ENCODE measurements at places on chromosomes 11 and 22. TPM values are rescaled to one million over a fixed set of nuclear protein-coding genes. Genes with fewer than 3 reads are reported as not detected.

DNA sequence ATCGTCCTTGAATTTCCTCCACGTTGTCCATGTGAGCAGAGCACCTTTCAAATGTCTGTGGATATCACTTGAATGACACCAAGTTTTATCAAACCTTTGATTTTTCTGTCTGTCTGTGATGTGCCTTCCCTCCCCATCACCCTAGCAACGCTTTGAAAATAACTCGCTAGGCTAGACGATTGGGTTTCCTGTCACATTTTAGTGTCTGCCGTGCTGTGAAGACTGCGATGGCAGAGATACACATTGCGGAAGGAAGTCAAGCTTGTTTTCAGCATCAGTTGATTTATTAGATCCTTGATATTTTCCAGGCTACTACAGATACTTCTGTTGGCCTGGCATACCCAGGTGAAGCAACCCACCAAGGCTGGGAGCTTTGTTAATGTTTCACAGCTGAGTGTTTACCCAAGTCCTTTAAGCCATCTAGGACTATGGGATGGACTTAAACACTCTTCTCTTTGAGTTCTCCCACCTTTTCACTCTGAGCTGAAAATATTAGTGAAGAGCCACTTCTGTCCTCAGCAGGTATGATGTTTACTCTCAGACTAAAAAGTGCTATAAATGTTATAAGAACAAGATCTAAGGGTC is 93.6 kb upstream of the CD44 start:
- H3K36me3 ChIP-seq = no peaks in the 10 kb centered on the region
- peak; percentile 96 for DNase-seq
- peak overlapping the region; percentile 89 for H3K27ac ChIP-seq
- peak overlapping the region; percentile 29 for H3K4me3 ChIP-seq
- peaks cover 83% of the 10 kb centered on the region for H3K4me1 ChIP-seq

DNA sequence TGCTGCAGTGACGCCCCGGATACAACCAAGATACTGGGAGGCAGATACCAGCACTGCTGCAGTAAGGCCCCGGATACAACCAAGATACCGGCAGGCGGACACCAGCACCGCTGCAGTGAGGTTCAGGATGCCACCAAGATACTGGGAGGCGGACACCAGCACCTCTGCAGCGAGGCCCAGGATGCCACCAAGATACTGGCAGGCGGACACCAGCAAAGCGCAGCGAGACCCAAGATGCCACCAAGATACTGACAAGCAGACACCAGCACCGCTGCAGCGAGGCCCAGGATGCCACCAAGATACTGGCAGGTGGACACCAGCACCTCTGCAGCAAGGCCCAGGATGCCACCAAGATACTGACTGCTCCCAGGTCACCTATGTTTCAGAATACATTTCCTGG is 225.2 kb downstream of the BRD1 start:
- DNase-seq = no peak
- H3K4me1 ChIP-seq = peaks cover 5% of the 10 kb centered on the region
- H3K27ac ChIP-seq = no peak overlapping the region
- peaks cover 20% of the 10 kb centered on the region for H3K36me3 ChIP-seq

GRCh38 chr11:61679893-61680621 is at the start of gene DAGLA:
TSS of gene DAGLA (plus strand) at chr11:61680391. CDS start at chr11:61720156, 39,765 bp downstream.
- no peaks in the 10 kb centered on the region for H3K27me3 ChIP-seq
- DNase-seq = peak; percentile 65
- no peak within 1 kb of the TSS for H3K4me3 ChIP-seq
- H3K27ac ChIP-seq = no peak within 1 kb of the TSS

DNA sequence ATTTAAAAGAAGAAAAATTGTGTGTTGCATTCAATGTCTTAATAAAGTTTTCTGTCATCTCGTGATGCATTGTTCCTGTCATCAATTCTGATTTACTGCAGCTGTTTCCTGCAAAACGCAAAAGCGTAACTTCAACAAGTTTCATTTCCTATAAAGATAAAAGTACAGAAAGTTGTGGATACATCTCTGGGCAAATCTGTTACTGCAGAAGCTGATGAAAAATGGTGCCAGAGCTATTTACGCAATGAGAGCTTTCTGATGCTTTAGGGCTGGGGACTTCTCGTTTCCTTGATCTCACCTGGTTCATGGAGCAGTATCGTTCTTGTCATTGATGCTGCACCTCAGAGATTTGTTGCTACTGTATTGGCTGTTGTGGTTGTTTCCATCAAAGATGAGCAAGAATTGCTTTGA is 15.5 kb upstream of the MS4A12 start:
- no peaks in the 10 kb centered on the region for H3K4me1 ChIP-seq
- H3K27me3 ChIP-seq = no peaks in the 10 kb centered on the region

GRCh38 chr11:9687711-9688477 is 24.0 kb downstream of the SWAP70 start:
- no peak overlapping the region for H3K4me3 ChIP-seq
- DNase-seq = no peak
- no peaks in the 10 kb centered on the region for H3K27me3 ChIP-seq
- no peak overlapping the region for H3K27ac ChIP-seq
- no peaks in the 10 kb centered on the region for H3K36me3 ChIP-seq
- H3K4me1 ChIP-seq = no peaks in the 10 kb centered on the region

The MUC5AC gene
- total RNA-seq = not detected

The PLCB3 gene
- 12.1 TPM for total RNA-seq

The RASGRP2 gene
- 697 TPM for total RNA-seq
